Activated T-cell treated with anti-CD3 and anti-CD28 coated beads, Interleukin-2, amount 50 U/mL, for 4 hours (primary cell): ENCODE measurements at places on chromosomes 1 and 21.

- DNase-seq = no peak
These were observed 52.9 kb downstream of the MATN1 start for GRCh38 chr1:30670240-30671060.

- DNase-seq = no peak
These were observed 17.5 kb downstream of the TRIT1 start for GRCh38 chr1:39865762-39866161.

- DNase-seq = peak; percentile 21
These were observed 283.5 kb downstream of the C1orf94 start for GRCh38 chr1:34460193-34460592.

DNA sequence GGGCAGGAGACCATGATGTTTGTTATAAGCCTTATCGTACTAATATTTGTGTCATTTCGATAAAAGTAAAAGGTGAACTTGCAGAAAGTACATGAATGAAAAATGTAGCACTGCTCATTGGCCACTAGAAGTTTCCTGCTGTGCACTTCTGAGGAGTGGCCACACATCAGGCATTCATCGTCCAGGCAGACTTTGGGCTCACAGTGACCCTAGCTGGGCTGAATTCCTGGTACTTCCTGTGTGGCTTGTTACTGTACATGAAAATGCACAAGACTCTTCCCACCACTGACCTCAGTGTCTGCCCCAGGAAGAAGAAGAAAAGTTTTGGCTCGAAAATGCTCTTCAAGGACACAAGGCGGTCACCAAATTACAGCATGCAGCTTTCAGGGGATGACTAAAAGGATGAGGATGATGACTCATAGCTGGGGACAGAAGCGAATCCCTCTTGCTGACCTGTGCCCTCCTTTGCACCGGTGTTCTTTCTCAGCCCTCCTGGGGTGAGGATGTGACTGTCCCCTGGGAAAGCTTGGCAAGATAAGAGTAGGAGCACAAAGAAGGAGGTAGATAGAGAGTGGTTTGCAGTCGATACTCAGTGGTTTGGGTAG lies 252.4 kb upstream of the KAZN start:
- no peak for DNase-seq

- DNase-seq = no peak
These were observed 53.9 kb upstream of the PTGFRN start for GRCh38 chr1:116855773-116856201.

DNA sequence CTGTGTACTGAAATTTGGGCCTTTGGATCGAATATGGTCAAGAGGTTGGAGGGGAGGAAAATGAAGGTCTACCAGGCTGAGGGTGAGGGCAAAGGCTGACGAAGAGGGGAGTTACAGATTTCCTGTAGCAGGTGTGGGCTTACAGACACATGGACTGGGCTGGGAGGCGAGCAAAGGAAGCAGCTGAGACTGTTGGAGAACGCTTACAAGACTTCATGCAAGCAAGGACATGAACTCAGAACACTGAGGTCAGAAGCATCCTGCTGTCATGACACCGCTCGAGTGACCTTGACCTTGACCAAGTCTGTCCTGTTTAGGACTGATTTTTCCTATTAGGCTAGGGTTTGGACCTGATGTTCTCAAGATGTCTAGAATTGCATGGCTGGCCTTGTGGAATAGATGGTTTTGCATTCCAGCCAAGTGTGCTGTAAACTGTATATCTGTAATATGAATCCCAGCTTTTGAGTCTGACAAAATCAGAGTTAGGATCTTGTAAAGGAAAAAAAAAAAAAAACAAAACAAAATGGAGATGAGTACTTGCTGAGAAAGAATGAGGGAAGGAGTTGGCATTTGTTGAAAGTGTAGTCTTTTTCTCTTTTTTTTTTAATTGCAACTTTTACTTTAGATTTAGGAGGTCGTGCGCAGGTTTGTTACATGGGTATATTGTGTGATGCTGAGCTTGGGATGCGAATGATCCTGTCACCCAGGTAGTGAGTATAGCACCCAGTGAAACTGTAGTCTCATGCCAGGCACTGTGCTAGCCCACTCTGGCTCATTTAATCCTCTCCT lies 5.8 kb downstream of the ELF3 start:
- DNase-seq = no peak

DNA sequence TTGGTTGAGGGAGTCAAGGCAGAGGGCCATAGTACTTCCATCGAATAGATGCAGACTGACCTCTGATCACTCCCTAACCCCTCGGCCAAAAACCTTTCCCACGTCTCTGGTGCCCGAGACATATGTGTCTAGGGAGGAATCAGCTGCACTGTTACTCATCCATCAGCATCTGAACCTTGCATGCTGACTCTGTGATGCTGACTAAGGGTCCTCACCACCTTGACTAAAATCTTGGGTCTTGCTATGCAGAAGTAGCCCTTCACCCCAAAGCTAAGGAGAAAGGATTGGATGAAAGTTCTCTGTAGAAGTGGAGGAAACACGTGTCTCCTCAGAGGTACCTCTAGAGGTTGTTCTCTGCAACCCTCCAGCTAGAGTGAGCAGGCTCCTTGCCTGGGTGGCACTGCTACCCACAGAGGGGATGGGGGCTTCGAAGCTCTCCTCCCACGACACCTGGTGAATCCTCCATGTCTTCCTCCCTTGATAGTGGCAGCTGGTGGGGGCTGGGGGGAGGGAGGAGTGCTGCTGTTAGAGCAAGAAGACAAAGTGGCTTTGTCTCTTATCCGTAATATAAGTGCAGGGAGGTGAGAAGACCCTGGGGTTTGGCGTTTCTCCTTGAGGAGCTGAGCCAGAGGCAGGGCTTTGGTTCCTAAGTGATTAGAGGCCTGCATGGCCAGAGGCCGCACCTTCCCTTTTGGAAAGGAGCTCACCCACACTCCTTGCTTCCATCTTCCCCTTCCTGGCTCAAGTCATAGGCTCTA lies 45.1 kb downstream of the ATP2B4 start:
- no peak for DNase-seq

DNA sequence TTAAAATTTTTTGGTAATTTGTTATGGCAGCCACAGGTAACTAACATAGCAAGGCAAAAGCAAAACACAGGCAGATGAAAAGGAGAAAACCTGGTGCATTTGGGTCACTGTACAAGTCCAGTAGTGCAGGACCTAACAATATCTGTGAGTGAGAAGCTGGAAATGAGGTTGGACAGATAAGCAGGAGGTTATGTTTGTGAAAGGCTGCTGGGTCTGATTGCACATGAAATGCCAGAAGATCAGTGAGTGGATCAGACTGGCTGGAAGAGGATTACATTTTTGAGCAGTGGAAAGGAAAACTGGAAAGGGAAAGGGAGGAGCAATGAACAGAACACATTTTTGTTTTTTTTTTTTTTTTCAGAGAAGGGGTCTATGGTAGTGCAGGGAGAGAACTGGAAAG lies 73.6 kb downstream of the CYYR1 start:
- no peak for DNase-seq

DNA sequence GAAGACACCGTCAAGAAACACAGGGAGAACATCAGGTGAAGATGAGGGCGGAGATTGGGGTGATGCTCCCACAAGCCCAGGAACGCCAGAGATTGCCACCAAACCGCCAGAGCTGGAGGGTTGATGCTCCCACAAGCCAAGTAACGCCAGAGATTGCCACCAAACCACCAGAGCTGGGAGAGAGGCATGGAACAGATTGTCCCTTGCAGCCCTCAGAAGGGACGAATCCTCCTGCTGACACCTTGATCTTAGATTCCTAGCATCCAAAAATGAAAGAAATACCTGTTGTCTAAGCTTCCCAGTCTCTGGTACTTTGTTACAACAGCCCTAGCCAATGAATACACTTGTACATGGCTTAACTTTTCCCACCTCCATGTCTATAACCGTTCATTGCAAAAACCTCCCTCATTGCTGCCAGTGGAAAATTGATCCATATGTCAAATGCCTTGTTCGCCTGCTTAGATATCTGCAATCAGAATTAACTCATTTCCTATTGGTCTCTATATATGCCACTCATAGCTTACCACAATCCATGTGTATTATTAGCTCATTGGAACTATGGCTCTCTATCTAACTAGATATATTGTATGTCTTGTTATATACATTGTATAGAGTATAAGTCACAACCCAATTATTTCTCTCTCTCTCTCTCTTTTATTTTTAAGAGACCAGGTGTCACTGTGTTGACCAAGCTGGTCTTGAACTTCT lies 127.4 kb downstream of the ADSS2 start:
- DNase-seq = no peak

DNA sequence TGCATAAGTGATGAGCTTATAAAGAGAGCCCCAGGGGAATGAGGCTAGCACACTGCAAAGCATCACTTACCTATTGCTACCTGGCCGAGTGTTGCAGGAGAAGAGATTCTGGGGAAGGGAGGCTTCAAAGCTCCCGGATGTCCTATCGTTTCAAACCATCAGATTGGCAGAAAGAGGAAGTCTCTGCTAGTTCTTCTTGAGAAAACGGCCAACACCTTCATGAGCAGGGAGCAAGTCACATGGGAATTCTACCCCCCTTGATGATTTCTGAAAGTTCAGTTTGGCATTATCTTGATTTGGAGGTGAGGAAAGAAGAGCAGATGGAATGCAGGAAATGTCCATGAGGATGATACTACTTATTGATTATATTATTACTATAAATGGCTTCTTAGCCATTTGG lies 16.2 kb downstream of the SYF2 start:
- DNase-seq = no peak

- DNase-seq = no peak
These were observed 1.9 kb upstream of the OR14A2 start for GRCh38 chr1:247749870-247750269.

- no peak for DNase-seq
These were observed 168.9 kb downstream of the LMO4 start for GRCh38 chr1:87497380-87498203.

DNA sequence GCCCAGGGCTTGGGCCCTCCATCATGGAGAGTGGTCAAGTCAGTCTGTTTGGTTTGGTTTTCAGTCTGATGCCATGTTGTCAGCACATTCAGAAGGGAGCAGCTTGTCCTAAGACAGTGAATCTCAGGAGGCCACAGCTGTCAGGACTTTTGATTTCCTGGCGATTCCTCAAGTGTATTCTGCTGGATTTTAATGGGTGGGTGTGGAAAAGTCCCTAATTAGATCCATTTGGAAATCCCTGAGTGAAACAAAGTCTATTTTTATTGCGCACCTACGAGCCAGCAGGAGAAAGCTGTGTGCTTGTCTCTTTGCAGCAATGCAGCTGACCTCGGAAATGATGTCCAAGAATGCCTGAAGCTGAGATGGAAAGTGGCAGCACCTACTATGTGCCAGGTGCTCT lies 21.6 kb upstream of the FHAD1 start:
- no peak for DNase-seq

- DNase-seq = no peak
These were observed 58.0 kb downstream of the NGF start for GRCh38 chr1:115280064-115280463.

GRCh38 chr1:61157468-61157987 lies 75.2 kb downstream of the NFIA start:
- no peak for DNase-seq

- DNase-seq = no peak
These were observed 35.0 kb downstream of the MYSM1 start for GRCh38 chr1:58664881-58665280.

DNA sequence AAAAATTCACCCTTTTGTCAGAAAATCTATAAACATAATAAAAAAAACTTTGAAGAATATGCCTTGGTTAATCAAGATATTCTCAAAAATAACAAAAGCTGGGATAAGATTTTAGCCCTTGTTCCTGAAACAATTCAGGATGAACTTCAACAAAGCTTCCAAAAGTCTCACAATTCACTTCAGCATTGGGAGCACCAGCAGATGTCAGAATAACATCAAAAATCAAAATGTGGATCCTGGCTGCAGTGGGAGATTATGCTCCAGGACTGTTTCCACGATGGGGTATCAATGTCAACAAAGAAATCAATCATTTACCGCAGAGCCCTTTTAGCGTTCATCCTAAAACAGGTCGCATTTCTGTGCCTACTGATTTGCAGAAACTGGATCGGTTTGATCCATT lies 35.2 kb downstream of the ZNF670 start:
- DNase-seq = no peak

GRCh38 chr1:234837713-234838112 lies 227.7 kb upstream of the IRF2BP2 start:
- no peak for DNase-seq
